ENCODE measurements at places on chromosomes 16 and 17.

GRCh38 chr17:9765322-9765721 is 26.1 kb downstream of the DHRS7C start:
- no peak for DNase-seq

DNA sequence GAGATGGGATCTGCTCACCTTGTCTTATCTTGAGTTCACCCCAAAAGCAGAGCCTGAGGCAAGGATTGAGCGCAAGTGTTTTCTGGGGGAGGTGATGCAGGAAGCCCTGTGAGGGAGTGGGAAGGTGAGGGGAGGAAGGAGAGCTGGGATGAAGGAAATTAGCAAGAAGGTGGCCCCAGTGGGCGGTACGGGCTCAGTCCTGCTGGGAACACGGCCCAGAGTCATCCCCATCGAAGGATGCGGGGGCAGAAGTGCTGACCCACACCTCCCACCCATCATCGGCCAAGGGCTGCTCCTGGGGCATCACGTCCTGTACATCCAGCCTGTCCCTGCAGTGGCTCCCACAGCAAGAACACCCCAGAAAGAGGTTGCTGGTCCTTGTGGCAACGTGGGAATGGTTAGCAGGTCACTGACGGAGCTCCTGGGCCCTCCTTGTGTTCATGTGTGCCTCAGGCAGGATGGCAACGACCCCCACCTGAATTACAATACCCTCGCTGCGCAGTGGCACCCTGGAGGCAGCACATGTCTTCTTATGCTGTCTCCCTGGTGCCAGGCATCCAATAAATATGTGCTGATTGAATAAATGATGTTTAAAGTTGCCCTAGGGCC is 18.2 kb downstream of the C16orf95 start:
- DNase-seq = no peak

- DNase-seq = no peak
These were observed 42.7 kb downstream of the ATF7IP2 start for GRCh38 chr16:10428433-10429168.

- DNase-seq = no peak
These were observed 91.6 kb upstream of the DNAH9 start for GRCh38 chr17:11506635-11507034.

- peak; percentile 84 for DNase-seq
These were observed 971 bp downstream of the MINK1 start for GRCh38 chr17:4833941-4834680.
